ENCODE measurements at places on chromosomes 2 and 18. TPM values are rescaled to one million over a fixed set of nuclear protein-coding genes. Genes with fewer than 3 reads are reported as not detected.
A peak's percentile ranks its signal among the peaks of the same experiment; 100 is the strongest.

CNDP1 gene
- not detected for total RNA-seq

TRPM8 gene
- not detected for total RNA-seq

DNA sequence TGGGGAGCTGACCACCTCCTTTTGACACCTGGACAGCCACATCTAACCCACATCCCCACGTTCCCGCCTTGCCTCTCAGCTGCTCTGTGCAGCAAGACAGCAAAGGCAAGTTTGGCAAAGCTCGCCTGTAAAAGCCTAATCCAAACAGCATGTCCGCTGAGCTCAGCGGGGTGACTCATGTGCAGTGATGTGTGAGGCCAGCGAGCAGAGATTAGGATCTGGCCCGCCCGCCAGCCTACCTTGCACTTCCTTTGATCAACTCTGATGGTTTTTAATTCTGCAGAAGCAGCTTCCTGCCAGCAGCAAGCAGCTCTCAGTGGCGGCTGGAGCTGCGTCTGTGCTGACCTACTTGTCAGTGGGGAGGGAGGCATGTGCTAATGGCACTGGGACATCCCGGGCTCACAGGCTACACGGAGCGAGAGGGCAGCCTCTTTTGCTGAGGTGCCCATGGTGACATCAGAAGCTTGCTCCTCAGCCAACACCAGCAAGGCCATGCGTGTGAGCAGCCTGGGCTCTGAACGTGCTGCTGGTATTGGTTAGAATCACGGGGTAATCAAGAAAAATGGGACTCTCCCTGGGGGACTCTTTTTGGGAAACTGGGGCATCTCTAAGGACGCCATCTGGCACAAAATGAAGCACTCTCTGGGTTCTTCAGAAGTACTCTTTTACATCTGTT, 36.0 kb upstream of the EML4 start:
- DNase-seq = peak; percentile 98

COPS7B gene
- 27.8 TPM for total RNA-seq

PCARE gene
- not detected for total RNA-seq

LTBP1 gene
- 4.5 TPM for total RNA-seq
